CD8-positive, alpha-beta memory T cell (primary cell): ENCODE measurements at places on chromosomes 5 and 9. TPM values are rescaled to one million over a fixed set of nuclear protein-coding genes. Genes with fewer than 3 reads are reported as not detected.

The TRIM36 gene
- total RNA-seq = 0.15 TPM

The DNM1 gene
- 0.66 TPM for total RNA-seq

The BTNL3 gene
- not detected for total RNA-seq

The RFX3 gene
- total RNA-seq = 14.1 TPM

The PIP5K1B gene
- total RNA-seq = 3.1 TPM
